ENCODE measurements at places on chromosomes 3 and 15.

- DNase-seq, result no peak
These were observed 634.2 kb downstream of the NAALADL2 start for GRCh38 chr3:175493301-175493700.

GRCh38 chr3:184663356-184663755 lies 48.5 kb downstream of the MAGEF1 start:
- no peak for DNase-seq

DNA sequence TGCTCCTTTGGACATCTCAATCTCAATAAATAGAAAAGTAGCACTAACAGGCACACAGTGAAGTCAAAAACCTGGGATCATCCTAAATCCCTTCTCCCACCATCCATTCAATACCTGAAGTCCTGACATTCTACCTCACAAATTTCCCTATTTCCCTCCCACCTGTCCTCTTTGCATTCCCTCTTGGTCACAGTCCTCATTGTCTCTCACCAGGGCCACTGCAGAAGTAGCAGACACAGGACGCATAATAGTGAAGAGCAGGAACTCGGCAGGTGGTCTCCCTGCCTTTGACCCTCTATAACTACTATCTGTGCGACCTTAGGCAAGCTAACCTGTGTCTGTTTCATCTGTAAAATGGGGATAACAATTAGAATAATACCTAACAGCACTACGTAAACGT lies 2.3 kb downstream of the THOC7 start:
- DNase-seq, result no peak

DNA sequence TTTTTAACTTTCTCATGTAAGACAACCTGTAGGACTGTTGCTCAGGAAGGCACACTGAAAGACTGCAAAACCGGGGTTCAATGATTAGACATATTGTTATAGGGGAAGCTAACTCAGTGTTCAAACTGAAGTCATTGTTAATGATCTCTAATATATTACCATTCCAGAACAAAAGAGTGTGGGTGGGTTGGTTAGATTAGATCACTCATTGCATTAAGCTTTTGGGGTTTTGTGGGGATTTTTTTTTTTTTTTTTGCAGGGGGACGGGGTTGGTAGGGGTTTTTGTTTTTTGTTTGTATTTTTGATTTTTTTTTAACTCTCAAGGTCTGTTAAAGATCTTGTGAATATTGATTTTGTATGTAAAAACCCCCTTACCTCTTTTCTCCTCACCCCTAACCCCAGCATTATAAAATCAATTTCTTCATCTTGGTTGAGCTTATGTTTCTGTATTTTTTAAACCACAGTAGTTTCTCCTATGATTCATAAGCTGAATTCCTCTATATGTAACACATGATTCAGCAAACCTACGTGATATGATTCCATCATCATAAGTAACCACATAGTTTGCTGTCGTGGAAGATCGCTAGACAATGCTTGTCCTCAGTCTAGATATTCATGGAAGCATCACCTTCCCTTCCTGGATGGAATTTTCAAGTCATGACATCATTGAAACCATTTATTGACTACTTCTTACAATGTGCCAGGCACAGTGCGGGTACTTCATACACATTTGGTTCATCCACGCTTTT lies 544.1 kb upstream of the MDFIC2 start:
- peak; percentile 95 for DNase-seq

DNA sequence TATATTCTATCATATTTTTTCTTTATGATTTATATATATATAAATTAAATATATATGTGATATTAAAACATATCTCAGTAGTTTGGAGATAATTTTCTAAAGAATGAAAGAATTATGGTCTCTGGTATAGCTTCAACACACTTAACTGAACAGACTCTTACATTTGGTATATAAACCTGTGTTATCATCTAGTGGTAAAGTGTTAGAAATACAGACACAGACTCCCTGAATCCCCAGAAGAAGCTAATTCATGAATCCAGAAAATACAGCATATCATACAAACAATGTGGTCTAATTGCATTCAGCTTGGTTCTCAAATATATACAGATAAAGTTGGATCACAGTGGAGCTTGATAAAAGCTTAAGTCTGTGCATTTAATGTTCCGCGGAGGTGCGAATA lies 1100.4 kb downstream of the ROBO2 start:
- DNase-seq, result no peak

- DNase-seq, result peak; percentile 20
These were observed 57.9 kb downstream of the ARHGAP31 start for GRCh38 chr3:119352034-119352609.

DNA sequence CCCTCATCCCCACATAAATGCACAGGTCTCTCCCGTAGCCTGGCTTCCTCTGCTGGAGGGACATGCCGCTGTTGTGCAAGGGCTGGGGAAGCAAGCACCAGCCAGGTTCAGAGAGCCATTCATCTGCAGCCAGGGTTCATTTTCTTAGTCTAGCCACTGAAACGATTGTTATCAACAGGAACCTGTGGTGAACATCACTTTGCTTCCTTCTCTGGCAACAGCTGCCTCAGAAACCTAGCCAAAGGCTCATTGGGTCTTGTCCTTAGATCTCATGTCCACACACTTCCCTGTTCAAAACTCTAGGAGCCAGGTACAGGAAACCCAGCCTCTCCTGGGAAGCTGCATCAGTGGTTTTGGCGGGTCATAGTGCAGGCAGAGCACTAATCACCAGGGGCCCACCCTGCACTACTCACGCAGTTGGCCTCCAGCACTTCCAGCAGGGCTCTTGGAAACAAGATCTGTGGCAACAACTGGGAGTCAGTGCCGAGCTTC lies 47.0 kb downstream of the OXNAD1 start:
- no peak for DNase-seq

- DNase-seq, result no peak
These were observed 18.2 kb upstream of the HRH1 start for GRCh38 chr3:11136116-11136515.

GRCh38 chr15:44010089-44010488 lies 183.3 kb downstream of the WDR76 start:
- no peak for DNase-seq

GRCh38 chr3:147418808-147419701 lies 9.9 kb downstream of the ZIC1 start:
- peak; percentile 94 for DNase-seq

DNA sequence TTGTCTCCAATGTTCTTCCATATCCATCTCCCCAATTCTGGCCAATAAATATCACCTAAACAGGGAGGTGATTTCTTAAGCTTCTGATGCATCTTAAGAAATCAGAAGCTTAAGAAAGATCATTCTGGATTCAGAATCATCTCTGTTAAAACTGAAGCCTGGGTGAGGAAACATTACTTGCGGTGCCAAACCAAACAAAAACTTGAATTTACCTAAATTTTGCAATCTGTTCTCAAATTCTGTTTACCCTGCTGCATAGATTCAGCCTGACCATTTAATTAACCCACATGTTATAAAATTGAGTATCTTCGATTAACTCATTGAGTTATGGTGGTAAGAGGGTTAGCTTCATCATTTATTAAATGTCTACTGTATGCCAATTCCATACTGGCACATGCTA lies 204.4 kb upstream of the ZNF385D start:
- no peak for DNase-seq

DNA sequence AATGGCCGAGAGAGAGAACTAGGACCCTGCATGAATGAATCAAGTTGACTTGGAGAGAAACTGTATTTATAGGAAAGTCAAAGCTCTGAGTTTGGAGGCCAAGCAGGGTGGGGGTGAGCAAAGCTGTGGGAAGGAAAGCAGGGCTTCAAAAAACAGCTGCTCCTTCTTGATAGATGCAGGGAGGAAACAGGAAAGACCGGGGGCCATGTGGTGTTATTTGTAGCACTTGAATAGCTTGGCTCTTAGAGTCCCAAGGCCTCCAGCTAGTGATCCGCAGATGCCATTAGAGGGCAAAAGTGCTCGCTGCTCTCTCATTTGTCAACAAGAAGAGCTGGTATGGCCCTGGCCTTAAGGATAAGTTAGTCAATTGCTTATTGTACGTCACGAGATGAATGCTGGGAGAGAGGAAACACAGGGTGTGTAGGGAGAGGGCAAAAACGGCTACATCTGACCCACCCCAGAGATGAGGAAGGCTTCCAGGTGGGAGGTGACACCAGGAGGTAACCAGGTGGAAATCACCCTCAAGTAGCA lies at the start of gene ALG1L2:
Gene ALG1L2 (plus strand): TSS at position 481 of the 531 bp plus-strand sequence. CDS start 186 bp downstream, outside the sequence.
- no peak for DNase-seq

GRCh38 chr3:119912220-119912619 lies 130.3 kb downstream of the NR1I2 start:
- no peak for DNase-seq

- DNase-seq, result no peak
These were observed 13.8 kb downstream of the RAB5A start for GRCh38 chr3:19960696-19961095.

DNA sequence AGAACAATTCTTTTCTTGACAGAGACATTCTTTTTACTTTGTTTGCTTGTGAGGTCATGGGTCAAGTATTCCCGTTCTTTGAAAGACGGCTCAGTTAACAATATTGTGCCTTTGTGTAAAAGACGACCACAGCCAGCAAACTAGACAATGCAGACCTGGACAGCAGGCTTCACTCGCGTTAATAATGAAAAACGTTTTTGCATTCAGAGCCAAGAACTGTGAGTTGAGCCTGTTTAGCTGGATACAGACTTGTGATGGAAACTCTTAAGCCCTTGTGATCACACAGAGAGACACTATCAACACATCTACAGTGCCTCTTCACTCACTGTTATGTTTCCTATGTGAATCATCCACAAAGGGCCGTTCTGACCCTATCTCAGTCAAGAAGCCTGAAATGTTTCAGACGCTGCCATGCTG lies 37.3 kb upstream of the CMTM7 start:
- DNase-seq, result peak; percentile 49

DNA sequence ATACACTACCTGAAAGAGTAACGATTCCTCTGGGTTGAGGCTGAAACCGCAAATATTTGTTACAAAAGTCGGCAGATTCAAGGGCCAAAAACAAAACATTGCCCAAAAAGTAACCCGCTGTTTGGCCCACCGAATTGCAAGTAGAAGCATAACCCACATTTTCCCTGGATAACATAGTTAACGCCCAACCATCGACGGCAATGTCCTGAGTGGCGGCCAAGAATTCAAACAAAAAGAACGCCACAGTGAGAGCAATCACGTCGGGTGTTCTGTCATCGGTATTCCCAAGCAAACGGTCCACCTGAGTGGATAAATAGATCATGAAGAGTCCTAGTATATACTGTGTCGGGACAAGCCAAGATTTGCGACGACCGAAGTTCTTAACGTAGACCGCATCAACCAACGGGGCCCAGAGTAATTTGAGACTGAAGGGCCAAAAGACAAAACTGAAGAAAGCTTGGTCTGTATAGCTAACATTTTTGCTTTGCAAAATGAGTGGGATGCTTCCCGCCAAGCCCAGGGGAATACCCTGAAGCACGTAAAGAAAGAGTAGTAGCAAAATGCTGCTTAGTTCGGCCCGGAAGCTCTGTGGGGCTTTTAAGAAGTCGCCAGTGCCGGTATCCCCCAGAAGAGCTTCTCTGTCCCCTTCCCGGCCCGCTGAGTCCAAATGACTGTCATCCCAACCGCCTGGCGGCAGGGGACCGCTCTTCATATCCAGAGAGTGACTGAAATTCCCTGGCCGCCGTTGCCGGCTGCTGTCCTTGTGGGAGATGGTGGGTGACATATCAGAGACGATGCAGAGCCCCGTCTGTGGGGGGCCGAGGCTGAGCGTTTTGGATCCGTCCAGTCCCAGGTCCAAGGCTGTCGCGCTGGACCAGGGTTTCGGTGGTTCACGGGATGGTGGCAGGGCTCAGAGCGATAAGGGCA lies 750 bp downstream of the SLC33A1 start:
- no peak for DNase-seq

DNA sequence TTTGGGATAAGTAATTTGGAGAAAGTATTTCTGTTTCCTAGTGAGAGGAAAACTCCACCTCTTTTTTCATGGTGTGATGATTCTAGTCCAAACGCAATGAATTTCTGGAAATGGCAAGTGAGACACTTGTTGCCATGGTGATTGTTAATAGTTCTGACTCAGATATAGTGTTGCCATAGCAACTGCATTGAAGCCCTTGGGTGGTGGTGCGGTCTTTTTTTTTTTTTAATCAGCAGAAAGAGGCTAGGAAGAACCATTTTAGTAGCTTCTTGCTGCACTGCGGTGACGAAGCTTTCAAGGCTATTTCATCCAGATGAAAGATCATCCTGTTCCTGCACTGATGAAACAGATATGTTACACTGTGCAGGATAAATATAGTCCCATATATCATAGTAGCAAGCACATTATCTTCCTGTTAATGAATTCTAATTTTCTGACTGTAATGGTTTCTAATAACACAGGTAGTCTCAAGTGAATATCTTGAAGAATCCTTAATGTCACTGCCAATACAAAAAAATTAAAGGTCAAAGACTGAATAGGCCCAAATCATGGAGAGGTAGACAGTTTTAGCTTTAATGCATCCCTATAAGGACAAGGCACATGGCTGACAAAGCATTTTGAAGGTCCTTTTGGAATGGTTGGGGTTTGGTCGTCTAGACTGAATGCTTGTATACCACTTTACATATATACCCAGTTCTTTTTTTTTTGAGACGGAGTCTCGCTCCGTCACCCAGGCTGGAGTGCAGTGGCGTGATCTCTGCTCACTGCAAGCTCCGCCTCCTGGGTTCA lies 125.1 kb upstream of the ZBTB20 start:
- peak; percentile 51 for DNase-seq

GRCh38 chr3:42732829-42733459 lies 30.3 kb upstream of the HHATL start:
- DNase-seq, result no peak

GRCh38 chr3:151538456-151539393 lies 77.9 kb upstream of the IGSF10 start:
- DNase-seq, result peak; percentile 38

- DNase-seq, result no peak
These were observed 33.2 kb downstream of the CIP2A start for GRCh38 chr3:108555966-108556581.

DNA sequence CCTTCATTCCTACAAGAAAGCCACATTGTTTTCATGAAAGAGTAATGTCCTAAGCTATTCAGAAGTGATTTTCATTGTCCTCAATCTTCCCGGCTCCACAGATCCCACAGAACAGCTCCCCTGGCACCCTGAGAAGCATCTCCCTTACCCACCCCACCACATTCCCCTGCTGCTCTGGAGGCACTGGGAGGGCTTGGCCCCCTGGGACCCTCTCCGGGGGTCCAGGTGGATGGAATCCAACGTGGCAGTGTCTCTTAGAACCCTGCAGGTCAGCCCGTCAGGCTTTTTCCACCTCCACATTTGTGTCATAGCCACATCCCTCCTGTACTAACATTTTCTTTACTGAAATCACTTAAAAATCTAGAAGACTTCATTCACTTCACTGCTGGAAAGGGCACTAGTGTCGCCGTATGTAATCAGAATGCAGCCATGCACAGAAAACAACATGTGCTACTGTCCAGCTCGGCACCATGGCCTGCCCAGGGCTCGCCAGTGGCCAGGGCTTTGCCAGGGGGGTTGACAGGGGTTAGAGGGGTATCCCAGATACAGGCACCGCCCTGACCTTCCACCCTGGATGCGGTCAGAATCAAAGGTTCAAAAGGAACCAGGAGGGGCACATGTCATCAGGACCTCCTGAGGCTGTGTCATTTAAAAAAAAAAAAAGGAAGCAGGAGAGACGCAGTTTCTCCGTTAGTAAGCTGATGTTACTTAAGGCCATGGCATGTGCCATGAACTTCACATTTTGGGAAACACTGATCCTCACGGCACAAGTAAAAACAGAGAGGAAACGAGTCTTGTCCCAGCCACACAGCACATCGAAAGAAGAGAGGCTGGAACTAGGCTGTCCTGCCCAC lies 106.3 kb downstream of the LSM3 start:
- no peak for DNase-seq

Data from brain microvascular endothelial cell (primary cell).